ENCODE measurements at places on chromosomes 2 and 18. TPM values are rescaled to one million over a fixed set of nuclear protein-coding genes. Genes with fewer than 3 reads are reported as not detected.

DNA sequence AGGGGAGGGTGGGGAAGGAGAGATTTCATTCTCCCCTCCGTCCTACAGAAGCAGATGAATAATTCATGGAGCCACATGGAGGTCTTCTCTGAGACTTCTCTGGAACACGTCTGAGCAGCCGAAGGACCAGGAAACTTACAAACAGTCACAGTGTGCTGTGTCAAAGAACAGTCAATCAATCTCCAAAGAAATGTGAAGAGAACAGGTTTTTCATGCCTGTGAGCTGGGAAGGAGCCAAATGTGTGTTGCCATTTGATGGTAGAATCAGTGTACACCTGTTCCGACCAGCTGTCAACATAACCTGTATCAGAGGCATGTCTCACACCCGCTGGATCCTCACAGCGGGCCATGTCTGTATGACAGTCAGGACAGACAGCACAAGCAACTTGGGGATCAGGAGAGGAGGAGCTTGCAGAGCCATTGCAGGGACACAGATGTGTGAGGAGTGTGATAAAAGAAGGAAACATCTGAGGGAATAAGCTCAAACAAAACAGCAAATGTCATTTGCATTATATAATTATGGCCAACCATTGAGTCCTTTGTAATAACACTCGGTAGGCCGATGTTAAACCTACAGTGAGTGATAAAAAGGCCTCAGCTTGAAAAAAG is 298.5 kb downstream of the EN1 start:
- DNase-seq, result no peak

RAPGEF4 gene
- not detected for total RNA-seq

DNA sequence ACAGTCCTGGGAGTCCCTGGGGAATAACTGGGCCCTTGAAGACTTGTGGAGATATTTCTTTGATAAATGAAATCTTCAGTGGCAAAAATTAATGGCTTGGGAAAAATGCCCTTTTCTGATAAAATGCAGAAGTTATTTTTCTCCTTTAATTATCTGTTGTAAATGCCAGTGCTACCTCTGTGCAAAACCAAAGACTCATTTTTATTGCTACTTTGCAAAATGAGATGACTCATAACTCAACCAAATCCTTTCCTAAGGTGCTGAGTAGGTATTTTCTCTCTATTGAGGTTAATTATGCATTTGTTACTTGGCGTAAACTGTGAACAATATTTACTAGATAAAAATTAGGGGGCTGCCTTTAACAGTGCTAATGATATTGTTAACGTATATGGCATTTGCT is 163.9 kb downstream of the DOK6 start:
- DNase-seq, result no peak

DNA sequence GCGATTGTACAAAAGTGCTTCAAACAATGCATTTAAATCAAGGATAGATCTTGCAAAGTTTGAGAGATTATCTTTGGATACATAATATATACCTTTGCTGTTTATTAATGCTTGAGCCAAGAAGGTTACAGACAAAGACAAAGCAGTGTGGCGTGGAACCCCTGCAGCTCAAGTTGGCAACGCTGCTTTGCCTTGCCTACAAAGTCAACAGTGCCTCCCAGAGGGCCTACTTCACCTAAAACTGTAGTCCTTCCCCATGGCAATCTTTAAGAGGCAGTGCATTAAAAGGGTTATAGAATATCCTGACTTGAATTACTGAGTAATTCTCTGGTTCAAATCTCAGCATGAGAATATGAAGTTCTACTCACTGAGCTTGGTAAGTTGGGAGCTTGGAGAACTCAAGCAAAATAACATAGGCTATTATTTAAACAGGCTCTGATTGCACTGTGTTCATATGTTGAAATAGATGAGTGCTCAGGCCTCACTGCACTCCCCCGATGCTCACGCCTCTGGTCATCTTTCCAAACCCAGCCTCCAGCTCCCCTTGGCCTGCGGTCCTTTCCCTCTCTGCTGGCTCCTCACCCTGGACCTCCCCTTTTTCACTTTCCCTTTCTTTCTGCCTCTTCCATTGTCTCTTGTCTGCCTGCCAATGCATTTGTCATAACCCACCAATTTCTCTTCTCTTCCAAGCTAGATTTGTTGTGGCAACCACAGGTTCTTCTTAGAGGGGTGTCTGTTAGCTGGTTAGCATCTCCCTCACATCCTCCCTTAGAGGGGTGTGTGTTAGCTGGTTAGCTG is 96.5 kb downstream of the MYT1L start:
- peak; percentile 20 for DNase-seq

DNA sequence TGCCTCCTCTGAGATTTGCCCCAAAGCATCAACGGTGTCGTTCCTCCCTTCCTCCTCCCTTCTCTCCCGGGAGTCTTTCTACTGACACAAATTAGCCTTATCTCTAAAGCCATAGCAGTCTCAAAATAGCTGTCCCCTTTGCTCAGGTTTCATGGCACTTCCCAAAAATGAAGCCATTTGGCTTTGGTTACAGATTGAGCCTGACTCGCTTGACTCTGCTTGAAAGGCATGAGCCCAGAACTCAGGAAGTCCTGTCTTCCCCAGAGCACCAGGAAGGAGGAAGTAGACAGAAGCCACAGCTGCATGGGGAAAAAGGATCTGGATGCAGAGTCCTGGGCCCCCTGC is 234.4 kb upstream of the RGPD4 start:
- no peak for DNase-seq

DNA sequence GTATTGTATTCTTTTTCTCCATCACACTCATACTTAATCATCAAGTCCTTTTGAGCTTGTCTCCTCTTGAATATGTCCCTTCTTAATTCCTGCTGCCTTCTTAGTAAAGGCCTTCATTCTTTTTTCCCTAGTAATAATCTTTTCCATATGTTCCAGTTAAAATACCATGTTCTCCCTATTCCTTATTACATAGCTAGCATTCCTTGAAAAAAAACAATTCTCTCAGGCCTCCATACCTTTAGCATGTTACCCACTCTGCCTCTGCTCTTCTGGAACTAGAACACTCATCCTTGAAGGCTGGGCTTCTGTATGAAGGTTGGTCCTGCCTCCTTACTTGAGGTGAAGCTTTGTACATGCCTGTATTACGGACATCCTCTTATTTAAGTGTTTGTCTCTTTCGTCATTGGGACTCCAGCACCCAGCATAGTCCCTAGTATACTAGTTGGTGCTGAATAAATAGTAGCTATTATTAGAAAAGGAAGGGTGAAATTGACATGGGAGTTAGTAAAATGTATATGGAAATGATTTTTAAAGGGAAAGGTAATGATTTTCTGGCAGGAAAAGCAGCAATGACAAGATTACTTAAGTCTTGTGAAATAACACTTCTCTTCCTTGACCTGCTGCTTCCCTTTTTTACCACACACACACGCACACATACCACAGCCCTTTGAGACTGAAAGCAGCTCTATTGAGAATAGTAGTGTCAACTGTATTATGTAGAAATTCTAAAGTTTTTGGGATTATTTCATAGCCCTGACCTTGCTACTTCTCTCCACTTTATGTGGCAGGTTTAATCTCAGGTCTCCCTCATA is 45.6 kb downstream of the REL start:
- DNase-seq, result peak; percentile 7

DNA sequence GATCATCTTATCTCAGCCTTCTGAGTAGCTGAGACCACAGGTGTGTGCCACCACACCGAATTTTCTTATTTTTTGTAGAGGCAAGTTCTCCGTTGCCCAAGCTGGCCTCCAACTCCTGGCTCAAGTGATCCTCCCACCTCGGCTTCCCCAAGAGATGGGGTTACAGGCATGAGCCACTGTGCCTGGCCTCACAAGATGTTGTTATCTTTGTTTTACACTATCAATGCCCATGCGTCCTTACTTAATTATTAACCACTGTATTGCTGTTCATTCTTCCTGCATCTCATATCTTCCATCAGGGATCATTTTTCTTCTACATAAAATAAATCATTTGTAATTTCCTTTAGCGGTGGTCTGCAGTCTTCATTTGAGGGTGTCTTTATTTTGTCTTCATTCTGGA is 181.9 kb downstream of the TGIF1 start:
- DNase-seq, result no peak

DNA sequence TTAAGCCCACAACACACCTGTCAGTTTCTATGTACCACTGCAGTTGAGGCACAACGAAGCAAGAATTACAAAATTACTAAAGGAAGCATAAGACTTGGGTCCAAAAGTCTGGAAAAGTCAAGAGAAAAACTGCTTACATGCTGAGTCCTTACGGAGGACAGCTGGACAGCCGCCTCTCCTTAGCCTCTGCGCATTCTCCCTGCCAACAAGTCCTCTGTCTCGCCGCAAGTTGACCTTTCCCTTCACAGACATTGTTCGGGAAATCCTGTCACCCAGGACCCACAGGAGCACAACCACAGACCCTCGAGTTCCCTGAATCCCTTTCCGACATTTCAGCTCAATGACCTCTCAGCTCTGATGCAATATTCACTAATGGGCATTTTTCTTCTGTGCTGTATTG is 525.4 kb upstream of the SALL3 start:
- DNase-seq, result no peak

RGPD3 gene
- not detected for total RNA-seq

MYCN gene
- total RNA-seq, result 2.3 TPM

GRCh38 chr2:172427990-172428831 is 825 bp downstream of the ITGA6 start:
- DNase-seq, result peak; percentile 73

ANKRD30BL gene
- total RNA-seq, result 0.73 TPM

- no peak for DNase-seq
These were observed 102.2 kb upstream of the ASB18 start for GRCh38 chr2:236366397-236366796.

GRCh38 chr2:38516526-38516925 is 86.2 kb downstream of the HNRNPLL start:
- DNase-seq, result no peak

- no peak for DNase-seq
These were observed 123.8 kb upstream of the CNTNAP5 start for GRCh38 chr2:123901256-123901655.

DNA sequence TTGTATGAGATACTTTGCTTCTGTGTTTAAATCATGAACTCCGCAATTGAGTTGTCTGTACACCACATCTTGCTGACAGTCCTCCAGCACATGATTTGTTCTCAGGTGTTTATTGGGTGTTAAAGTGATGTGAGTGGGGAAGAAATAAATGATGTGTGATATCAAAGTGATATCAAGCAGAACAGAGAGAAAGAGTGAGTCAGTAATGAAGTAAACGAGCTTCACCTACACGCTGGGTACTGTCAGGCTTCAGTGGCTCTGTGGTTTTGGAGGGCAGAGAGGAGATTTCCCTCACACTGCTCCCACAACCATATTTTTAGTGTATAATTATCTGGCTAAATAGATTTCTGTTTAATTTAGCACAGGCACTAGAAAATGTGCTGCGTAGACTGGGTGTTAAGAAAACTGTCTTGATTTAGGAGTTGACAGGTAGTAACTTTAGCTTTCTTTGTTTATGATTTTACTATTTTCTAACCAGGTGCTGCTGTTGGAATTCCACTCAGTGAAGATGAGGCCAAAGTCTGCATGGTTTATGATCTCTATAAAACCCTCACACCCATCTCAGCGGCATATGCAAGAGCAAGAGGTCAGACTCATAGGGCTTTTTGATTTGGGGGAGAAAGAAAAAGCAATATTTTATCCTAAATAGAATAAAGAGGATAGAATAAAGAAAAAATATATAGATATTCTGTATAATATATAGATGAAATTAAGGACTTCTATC is 21.2 kb downstream of the ATIC start:
- no peak for DNase-seq

SRD5A2 gene
- not detected for total RNA-seq

GRCh38 chr2:26559556-26559955 is 81.6 kb downstream of the CIB4 start:
- no peak for DNase-seq

- DNase-seq, result no peak
These were observed 102.5 kb downstream of the RIT2 start for GRCh38 chr18:43012951-43013350.

IL18RAP gene
- total RNA-seq, result not detected

DNA sequence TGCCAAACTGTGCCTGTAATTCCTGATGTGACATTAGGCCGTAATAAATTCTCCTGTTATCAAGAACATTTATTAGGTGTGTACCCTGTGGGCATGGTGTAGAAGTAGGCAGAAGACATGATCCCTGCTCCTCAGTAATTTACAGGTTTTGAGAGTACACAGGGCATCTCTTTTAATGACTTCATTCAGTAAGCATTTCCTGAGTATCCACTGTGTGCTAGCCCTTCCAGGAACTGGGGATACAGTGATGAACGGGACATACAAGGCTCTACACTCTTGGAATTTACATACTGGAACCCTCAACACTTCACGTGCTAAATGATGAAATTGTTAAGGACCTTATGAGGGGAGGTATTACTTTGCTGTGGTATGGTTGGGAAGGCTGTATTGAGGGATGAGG is 30.2 kb downstream of the DIS3L2 start:
- DNase-seq, result no peak

GRCh38 chr2:159936471-159936870 is 125.9 kb downstream of the PLA2R1 start:
- no peak for DNase-seq

GRCh38 chr2:42169874-42170521 is 845 bp downstream of the EML4 start:
- DNase-seq, result peak; percentile 47

GRCh38 chr2:182068811-182069210 is 83.2 kb downstream of the PPP1R1C start:
- no peak for DNase-seq

DNA sequence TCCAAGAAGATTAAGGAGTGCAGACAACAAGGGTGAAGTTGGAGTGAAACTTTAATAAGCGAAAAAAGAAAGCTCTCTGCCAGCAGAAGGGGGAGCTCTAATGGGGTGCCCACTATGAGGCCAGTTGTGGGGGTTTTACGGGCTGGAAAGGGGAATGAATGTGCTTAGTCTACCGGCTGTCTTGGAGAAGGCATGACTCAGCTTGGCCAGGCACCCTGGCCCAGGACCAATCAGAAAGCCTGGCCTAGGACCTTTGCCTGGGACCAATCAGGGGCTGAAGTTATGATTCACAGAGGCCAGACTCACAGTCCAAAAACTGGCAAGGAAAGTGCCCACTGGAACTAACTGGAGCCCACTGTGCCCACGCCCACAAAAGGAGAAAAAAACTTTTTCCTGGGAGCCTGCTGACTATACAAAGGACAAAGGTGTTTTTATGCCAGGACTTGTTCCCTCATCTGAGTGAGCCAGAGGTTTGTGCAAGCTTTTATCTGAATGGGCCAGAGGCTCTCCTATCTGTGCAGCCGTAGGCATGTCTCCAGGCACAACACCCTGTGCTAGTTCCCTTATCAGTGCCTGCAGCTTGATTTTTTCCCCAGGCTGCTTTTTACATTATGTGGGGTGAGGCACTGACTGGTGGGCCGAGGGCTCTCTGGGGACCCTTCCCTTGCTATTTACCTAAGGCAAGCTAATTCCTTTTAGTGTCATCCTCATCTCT is 18.6 kb downstream of the CMPK2 start:
- DNase-seq, result no peak

CCDC148 gene
- 1.3 TPM for total RNA-seq

- DNase-seq, result no peak
These were observed 44.1 kb downstream of the EVA1A start for GRCh38 chr2:75516378-75517360.

DNA sequence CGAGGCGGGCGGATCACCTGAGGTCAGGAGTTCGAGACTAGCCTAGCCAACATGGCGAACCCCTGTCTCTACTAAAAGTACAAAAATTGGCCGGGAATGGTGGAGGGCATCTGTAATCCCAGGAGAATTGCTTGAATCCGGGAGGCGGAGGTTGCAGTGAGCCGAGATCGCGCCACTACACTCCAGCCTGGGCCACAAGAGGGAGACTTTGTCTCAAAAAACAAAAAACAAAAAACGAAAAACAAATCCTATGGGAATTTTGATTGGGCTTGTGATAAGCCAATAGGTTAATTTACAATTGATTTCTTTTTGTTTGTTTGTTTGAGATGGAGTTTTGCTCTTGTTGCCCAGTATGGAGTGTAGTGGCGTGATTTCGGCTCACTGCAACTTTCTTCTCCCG is 24.2 kb upstream of the TOGARAM2 start:
- no peak for DNase-seq

Data from stomach (tissue), 19 donors.